ENCODE measurements at places on chromosomes 6 and 20.

DNA sequence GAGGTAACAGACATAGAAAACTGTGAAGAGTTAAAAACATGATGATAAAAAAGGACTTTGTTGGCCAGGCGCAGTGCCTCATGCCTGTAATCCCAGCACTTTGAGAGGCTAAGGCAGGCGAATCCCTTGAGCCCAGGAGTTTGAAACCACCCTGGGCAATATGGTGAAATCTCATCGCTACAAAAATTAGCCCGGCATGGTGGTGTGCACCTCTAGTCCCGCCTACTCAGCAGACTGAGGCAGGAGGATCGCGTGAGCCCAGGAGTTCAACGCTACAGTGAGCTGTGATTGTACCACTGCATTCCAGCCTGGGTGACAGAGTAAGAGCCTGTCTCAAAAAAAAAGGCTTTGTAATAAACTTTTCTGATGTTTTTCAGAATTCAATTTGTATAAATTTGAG is 60.1 kb downstream of the GFOD1 start:
- DNase-seq, result no peak

GRCh38 chr20:1565461-1565860 is 8.0 kb upstream of the SIRPD start:
- no peak for DNase-seq

DNA sequence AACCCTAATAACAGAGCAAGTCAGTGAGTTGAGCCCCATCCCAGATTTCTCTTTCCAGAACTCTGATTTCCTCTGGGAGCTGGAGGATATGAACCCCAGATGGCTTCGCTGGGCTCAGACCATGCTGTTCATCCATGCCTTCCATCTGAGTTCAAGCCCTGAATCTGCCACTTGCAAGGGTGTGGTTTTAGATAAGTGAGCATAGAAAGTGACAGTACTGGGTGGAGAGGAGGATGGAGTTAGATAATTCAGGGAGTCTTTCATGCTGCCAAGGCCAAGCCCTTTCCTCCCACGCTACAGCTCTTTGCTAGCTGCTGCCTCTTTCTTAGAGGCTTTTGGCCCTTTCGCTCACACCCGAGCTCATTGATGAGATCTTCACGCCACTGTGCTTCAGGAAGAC is 57.2 kb upstream of the MAFB start:
- DNase-seq, result no peak

- peak; percentile 75 for DNase-seq
These were observed 90.3 kb downstream of the RNF144B start for GRCh38 chr6:18477301-18477941.

Measured in GM23248 (cell line).